ENCODE measurements at places on chromosomes 2 and 18.

DNA sequence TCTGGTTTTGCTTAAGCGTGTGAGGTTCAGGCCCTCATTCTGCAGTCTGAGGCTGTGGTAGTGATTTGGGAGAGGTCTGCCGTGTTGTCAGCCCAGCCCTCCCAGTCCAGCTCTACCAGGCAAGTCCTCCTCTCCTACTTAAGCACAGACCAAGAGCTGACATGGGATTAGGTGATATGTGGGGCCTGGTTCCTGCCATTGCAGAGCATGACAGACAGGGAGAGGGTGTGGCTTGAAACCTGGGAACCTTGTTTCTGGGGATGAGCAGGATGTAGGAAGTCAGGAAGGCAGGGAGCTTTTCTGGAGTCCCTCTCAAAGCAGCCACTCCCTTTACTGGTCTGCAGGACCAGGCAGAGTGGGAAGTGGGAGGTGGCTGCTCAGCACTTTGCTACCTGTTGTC lies 38.6 kb downstream of the PTPRM start:
- no peak for DNase-seq

DNA sequence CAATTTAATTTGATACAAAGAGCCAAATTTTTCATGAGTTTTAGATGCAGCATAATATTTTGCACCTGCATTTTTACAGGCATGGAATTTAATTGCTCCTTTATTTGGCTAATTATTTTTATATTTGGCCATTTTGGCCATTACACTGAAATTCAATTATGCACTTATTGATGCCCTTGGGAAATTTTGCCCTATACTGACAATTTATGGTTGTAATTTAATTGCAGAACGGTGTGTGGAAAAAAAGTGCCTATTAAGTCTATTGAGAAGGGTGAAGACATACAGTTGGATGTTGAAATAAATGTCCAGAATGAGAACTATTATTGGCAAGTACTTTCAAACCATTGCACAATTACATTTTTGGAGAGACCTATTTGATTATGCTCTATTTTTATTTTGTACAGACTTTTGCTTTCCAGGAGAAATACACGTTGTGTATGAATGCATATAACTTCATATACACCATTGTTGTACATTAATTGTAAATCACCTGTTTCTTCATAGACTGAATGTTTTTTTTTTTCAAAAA lies 1319.3 kb upstream of the CDH2 start:
- DNase-seq: no peak

DNA sequence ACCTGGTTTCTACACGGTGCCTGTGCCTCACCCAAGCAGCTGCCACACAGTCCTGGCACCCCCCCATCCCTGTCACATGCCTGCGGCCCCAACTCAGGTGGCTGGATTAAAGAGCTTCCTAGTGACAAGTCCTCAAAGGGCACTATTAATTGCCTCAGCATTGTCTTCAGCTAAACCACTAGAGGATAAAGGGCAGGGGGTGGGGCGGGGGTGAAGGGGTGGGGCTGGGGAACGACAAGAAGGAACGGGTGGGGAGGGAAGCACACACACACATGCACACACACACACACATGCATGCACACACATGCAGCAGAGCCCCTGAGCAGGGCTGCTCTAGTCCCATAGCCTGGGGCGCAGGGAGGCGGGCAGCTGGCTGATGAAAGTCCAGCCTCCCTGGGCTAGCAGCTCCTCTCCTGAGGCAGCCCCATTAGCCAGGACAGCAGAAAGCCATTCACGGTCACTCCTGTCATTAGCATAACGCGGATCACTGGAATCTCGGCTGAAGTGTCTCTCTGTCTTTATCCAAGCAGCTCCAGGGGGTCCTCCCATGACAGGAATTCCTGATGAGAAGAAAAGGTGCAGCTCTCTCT lies 7.4 kb upstream of the TEX261 start:
- DNase-seq: no peak

- DNase-seq: no peak
Measured at GRCh38 chr2:232374356-232374755, 4.2 kb upstream of the ALPP start.

DNA sequence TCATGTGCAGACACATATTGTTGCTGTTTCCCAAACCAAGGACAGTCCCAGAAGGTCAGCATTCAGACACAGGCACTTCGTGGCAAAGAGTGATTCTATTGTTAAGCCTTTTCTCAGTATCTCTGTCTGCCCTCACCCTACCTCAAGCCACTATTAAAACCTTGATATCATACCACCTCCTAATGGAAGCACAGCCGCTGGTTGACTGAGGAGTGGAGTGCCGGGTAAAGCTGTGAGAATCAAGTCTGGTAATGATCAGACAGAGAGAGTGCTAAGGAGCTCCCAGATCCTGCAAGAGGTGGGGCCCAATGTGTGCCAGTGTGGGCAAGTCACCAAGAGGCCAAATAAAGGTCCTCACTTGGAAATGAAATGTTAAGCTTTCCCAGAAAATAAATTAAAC lies 819.5 kb downstream of the BCL11A start:
- no peak for DNase-seq

GRCh38 chr2:774436-774835 lies 97.2 kb upstream of the TMEM18 start:
- no peak for DNase-seq

GRCh38 chr18:1564793-1565192 lies 660.1 kb downstream of the ADCYAP1 start:
- no peak for DNase-seq

DNA sequence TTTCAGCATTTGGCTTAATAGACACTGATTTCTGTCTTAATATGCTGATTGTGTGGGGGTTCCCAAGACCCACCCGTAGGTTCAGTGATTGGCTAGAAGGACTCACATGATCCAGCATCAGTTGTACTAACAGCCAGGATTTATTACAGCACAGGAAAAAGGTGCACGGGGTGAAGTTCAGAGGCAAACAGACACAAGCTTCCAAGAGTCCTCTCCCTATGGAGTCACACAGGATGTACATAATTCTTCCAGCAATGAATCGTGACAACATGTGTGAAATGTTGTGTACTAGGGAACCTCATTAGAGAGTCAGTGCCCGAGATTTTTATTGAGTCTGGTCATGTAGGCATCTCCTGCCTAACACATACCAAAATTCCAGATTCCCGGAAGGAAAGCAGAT lies 52.8 kb downstream of the GALNT1 start:
- no peak for DNase-seq

- DNase-seq: no peak
Measured at GRCh38 chr2:41735006-41735405, 312.8 kb upstream of the PKDCC start.

GRCh38 chr2:226875438-226876225 lies 39.8 kb downstream of the RHBDD1 start:
- no peak for DNase-seq

DNA sequence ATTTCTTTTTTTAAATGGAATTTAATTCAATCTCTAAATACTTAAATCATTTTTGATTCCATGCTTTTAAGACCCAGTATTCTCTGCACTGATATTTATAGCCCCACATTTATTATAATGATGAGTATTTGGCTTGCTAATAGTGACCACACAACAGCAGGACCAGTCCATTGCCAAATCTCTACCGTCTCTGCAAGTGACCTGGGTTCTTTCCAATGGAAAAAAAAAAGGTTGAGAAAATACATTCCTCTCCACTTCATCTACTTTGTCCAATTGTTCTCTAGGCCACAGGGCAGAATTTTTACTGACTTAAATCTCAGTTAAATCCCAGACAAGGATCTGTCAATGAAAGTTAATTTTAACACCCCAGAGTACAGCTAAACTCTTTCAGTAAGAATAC lies 20.5 kb downstream of the GRB14 start:
- DNase-seq: no peak

DNA sequence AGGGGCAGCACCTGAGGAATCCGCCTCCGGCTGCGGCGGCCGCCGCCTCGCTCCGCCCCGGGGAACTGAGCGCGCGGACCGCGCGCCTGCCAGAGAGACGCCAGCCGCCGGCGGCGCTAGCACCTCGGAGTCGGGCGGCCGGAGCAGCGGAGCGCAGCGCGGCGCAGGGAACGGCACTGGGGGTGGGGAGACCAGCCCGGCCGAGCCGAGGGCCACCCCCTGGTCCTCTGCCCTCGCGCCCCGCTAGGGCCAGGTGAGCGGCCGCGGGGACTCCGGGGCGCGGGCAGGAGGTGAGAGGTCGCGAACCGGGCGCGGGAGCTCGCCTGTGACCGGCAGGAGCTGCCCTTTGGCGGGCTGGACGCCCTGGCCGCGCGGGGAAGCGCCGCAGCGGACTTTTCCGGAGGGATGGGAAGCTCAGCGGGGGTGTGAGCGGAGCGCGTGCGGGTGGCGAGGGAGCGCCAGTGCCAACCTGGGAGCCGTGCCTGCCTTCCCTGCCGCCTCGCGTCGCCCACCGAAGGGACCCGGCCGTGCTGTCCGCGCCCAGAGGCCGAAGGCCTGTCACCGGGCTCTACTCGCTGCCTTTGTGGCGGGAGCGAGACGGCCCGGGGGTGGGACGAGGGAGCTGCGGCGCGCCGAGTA lies at the start of gene GREB1L:
TSS of gene GREB1L (plus strand) at position 92 of the 639 bp plus-strand sequence. CDS start 141,287 bp downstream, outside the sequence.
- no peak for DNase-seq

- no peak for DNase-seq
Measured at GRCh38 chr2:198913394-198914152, 544.2 kb downstream of the SATB2 start.

- DNase-seq: no peak
Measured at GRCh38 chr18:5961828-5962150, 66.5 kb upstream of the TMEM200C start.

DNA sequence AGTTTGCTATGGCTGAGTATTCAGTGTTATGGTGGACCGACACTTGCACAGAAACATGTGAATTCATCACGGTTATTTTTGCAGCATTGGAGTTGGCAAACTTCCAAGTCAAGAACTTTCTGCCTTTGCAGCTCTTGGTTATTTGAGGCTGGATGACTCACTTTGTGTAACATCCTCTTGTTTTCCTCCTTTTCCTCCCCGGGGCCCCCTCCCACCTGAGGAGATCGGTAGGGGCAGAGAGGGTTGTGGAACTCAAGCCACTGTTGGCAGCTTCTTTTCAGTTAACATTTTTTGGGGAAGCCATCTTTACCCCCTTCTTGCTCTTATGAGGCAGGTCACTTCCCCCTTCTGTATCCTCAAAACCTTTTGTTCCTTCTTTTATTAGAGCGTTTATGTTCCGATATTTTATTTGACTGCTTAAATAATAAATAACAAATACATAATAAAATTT lies 48.6 kb downstream of the DDX1 start:
- no peak for DNase-seq

DNA sequence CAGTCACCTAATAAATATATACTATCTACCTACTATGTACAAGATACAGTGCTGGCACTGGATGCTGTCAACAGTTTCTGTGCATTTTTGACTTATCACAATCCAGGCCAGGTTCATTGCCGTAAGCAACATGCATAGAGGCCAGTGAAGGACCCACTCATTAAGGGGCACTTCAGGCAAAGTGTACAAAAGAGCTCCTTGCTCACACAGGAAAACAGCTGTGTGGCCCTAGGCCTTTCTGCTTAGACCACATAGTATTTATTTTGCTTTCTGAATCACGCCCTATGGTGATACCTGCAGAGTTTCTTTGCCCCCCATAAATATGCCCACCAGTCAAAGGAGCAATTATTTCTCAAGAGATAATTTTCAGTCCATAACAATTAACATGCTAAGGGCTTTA lies 39.6 kb upstream of the STAT4 start:
- no peak for DNase-seq

DNA sequence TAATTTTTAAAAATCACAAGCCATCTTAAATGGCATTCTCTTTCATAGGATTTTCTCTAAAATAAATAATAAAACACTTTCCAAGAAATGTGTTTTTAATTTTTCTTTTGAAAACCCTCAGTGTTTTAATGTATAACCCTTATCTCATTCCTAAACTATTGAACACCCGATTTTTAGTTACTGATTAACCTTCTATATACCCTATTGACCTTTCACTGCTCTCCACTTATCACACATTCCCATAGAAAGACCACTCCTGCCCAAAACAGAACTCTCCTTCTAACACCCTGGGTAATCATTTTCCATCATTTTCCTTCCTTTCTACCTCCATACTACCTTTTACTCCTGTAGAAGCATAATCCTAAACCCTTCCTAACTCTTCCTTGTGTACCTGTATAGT lies 102.4 kb downstream of the EPC2 start:
- DNase-seq: no peak

DNA sequence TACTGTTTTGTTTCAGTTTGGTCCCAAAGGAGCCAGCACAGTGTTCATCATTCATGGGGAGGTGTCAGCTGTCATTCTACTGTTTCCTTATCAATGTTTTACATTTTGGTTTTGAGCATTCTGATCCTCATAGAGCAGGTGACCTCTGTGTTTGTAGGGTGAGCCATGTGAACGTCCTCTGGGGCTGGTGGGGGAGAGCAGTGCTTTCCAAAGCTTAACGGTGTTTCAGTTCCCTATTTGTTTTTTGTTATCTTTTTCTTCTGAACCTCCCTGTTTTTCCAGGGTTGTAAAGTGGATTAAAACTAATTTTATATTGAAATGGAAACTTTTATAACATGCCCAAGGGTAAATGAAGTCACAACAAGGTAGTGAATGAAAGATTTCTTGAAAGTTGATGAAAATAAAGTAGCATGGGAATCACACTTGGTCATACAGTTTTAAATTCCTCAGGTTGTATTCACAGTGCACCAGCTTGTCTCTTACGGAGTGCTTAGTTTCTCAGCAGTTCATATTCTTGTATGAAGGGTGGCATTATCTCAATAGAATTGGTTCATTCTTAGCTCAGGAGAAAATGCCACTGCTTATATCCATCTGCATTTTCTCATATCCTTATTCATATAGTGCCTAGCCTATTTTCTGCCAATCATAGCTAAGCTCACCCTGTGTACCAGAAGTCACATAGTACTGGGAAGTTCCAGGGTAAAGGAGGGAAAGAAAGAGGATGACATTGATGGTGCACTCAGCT lies 54.5 kb downstream of the MAP4K4 start:
- DNase-seq: no peak

- no peak for DNase-seq
Measured at GRCh38 chr18:61882296-61883004, 10.4 kb downstream of the RNF152 start.

All from Peyer's patch (tissue), 4 donors.